ENCODE measurements at places on chromosomes 7 and 10.

DNA sequence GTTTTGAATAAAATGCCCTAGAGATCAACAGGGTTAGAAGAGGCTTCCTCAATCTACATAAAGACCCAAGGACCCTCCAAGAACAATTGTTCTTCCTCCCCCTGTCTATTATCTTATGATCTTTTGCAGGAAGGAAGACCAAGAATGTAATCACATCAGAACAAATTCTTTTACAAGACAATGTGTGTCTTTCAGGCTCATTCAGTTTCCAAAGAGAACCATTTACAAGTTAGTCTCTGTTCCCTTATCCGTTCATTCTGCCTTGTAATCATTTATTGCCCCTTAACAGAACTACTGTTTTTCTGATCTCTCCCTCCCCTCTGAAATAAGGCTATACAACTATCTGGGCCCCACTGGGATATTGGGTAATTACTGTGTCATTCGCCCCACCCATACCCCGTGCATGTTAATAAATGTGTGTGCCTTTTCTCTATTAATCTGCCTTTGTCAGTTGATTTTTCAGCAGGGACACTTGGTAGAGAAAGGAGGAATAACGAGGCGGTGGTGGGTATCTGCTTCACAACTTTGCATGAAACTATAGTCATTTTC, 5.7 kb upstream of the MKRN1 start:
- no peak for DNase-seq

- DNase-seq: no peak
These were observed 16.7 kb downstream of the INTS1 start for GRCh38 chr7:1487466-1487865.

- DNase-seq: peak; percentile 97
These were observed 23.9 kb upstream of the SEPHS1 start for GRCh38 chr10:13371897-13372470.

DNA sequence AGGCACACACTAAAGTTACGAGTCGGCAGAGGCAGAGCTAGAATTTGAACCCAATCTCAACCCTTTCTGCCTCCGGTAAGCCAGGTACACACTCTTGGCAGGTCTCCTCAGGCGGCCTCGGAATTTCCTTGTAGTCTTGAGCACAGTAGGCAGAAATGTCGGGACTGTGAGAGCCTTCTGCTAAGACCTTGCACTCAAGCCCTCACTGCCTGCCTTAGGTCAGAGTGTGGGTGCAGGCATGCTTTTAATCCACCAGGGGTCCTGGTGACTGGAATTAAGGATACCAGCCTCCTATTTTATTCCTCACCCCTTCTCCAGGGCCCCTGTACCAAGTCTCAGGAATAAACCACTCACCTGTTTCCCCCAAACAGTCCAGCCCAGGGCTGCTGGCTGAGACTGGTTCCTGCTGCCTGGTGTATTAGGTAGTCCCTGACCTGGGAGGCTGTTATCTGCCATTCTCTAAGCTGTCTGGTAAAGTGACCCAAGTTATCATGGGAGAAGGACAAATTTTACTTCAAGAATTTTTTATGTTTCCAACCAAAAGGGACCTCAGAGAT, 855 bp downstream of the ATP6V1F start:
- DNase-seq: peak; percentile 77

GRCh38 chr10:78577712-78578111, 491.1 kb upstream of the ZMIZ1 start:
- DNase-seq: no peak

DNA sequence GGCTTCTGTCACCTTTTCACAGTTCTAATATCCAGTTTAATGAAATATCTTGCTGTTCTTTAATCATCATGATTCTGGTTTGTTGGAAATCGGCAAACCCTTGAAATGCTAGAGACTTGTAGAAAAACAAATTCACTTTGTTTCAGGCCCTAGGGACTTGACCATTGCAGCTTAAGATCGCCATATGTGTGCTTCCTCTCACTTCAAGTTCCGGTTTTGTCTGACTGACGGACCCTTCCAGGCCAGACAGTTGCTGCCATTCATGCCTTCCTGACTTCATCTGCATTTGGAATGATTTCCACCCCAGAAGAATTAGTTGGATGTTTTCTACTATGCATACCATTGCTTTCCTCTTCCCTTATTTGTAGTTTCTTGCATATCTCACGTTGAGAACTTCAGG, 125.6 kb downstream of the CELF2 start:
- DNase-seq: no peak

DNA sequence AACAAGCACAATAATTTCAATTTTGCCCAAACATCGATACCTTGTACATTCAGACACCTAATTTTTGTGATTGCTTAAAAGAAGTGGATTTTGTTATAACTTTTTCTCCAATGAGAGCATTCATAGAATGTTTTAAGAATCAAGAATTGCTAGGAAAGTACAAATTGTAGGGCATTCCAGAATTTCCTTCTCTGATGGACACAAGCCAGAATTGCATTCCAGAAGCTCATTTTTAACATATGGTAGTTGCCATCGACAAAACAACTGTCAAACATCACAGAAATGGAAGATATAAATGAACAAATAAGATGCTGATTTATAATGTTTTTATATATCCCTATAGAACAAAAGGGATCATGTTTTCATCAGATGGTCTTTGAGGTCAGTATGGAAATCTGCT, 258.4 kb upstream of the NPVF start:
- no peak for DNase-seq

DNA sequence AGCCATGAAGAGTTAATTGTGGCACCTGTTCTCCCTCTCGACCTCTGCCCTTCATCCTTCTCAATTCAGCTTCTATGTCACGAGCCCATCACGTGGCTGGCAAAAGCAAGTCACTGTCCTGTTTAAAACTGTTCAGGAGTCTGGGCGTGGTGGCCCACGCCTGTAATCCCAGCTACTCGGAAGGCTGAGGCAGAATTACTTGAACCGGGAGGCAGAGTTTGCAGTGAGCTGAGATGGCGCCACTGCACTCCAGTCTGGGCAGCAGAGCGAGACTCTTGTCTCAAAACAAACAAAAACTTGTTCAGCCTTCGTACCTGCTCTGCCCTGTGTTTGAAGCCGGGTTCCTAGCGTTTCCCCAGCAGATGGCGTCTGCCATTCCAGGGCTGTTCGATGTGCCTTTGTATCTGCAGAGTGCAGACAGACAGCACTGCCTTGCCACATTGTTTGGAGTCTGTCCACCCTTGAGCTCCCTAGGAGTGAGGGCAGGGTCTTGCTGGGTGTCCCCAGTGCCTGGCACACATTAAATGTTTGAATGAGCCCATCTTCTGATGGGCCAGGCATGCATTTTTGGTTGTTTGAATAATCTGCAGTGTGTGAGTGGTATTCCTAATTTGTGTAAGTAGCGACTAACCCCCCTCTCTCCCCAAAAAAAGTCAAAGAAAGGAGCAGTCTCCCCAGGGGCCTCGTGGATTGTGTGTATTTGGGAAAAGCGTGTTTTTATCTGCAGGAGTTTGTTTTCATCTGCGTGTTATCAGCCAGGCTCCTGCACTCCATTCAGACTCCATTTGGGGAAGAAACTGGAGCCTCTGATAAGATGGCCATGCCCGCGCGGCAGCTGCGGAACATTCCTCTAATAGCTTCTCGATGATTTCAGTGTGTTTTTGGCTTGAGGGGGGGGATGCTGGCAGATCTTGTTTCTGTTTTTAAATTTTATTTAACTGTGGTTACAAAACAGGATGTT, 61.2 kb downstream of the DNAJB6 start:
- DNase-seq: peak; percentile 68

GRCh38 chr7:91264924-91265681, 870 bp downstream of the FZD1 start:
- peak; percentile 90 for DNase-seq

GRCh38 chr7:51027935-51028830, 245.5 kb upstream of the GRB10 start:
- no peak for DNase-seq

DNA sequence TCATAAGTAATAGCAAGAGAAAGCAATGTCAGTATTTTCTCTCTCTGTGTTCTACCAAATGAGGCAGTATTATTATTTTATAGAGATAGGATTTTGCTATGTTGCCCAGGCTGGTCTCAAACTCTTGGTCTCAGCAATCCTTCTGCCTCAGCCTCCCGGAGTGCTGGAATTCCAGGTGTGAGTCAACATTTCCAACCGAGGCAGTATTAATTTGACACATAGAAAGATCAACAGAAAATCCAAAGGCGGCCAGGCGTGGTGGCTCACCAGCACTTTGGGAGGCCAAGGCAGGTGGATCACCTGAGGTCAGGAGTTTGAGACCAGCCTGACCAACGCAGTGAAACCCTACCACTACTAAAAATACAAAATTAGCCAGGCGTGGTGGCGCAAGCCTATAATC, 71.8 kb downstream of the SMURF1 start:
- no peak for DNase-seq

GRCh38 chr7:129848436-129848835, 104.3 kb downstream of the UBE2H start:
- DNase-seq: no peak

DNA sequence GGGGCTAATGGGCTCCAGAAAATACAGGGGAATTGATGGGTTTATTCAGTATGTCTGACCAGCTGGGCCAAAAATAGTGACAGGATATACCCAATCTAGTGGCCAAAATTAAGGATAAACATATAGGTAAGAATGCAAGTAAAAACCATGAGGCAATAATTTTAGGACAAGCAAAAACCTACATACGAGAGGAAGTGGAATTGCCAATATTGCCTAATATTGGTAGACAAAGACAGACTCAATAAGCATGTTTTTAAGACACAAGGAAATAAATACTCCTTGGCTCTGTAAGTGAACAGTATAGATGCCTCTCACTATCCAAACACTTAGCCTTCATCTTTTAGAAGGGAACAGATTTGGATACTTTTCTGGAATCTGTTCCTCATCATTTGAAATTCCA, 51.0 kb downstream of the ATXN7L1 start:
- DNase-seq: no peak

DNA sequence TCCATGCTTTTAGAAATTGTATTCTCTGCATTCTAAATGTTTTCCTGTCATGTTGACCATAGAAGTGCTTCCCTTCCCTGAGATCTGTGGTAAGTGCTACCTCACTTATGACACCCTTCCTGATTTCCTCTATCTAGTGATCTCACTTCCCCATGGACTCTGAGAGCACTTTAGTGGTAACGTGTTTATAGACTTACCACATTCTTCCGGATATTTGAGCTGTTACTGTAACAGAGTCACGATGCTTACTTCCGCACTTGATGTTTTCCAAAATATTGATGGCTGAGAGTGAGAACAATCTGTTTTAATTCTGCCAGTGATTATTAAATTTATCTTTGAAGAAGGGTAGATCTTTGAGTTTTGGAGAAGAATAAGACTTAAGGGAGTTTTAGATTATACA, 60.1 kb upstream of the NAMPT start:
- no peak for DNase-seq

DNA sequence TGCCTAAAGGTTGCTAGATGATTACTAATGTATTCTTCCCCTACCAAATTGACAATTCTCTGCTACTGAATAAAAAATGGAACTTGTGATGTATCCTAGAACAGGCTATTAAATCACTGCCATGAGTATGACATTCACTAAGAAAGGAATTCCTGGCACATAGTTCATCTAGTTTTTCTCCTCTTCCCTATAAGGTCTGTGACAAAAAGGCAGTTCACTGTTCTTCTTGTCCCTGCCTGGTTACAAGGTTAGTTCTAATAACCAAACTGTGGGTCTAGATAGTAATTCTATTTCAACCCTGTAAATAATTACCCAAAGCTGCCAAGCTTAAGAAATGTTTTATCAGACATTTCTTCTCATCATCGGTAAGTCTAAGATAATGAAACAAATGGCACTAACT, 245.6 kb downstream of the BICC1 start:
- no peak for DNase-seq

- no peak for DNase-seq
These were observed 18.0 kb downstream of the MAT1A start for GRCh38 chr10:80271416-80271815.

DNA sequence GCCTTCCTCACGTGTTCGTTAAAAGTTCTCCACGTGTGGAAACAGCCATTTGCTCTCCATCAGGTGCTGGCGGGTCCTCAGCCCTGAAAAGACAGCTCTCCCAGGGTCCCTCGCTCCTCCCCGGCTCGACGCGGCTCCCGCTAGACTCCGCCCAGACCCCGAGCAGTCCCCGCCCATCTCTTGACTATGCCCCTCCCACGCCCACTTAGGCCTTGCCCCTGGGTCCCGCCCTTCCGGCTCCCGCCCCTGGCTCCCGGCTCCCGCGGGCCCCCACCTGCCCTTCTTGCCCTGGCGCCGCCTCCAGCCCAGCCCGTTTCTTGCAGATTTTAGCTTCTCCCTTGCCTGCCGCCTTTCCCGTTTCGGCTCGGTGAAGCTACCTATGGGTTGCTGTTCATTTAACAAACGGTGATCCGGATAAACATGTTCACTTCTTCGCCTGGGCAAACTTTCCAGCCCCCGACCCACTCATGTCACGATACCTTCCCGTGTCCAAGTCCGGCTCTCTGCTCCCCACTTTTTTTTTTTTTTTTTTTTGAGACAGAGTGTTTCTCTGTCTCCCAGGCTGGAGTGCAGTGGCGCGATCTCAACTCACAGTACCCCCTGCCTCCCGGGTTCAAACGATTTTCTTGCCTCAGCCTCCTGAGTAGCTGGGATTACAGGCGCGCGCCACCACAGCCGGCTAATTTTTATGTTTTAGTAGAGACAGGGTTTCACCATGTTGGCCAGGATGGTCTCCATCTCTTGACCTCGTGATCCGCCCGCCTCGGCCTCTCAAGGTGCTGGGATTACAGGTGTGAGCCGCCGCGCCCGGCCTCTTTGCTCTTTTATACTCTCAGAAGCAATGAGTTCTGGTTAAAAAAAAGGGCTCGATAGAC, 830 bp upstream of the ZNF438 start:
- DNase-seq: peak; percentile 98

All from eye (tissue), 1 donor.